Naive B cell (primary cell): ENCODE measurements at places on chromosomes 1 and 21.

DNA sequence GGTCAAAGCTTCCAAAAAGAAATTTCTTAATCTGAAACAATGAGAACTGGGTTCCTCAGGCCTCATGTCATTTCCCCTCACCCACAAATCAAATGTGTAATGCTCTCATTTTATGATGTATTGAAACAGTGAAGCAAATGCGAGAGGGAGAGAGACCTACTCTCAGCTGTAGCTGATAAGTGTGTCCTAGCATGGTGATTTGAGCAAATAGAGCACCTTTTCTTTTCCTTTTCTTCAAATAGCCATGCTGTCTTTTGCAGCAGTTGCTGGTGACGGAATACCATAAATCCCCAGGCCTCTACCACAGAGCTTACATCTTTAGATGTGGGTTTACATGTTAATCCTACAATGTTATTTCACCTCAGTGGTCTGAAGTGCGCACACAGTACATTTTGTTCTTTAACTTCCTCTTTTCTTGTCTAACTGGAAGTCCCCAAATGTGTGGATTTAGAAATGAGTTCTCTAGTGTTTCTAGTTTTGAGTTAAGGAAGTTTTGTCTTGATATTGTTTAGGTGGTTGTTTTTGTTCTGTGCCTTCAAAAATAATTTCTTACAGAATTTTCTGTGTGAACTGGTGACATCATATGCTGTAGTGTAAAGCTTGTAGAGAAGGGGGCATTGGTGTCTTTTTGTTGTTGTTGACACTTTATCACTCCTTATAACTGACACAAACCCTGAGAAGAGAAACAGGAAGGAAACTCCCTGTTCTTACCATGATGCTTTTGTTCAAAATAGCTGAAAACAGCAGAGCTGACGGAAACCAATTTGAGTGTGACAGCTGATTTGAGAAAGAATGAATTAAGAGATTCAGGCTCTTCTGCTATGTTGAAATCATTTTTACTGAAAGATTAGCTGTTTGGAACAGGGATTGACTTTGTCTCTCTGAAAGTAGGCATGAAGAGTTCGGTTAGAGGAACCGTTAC, 12.2 kb downstream of the SMAP2 start:
- peak; percentile 91 for DNase-seq

DNA sequence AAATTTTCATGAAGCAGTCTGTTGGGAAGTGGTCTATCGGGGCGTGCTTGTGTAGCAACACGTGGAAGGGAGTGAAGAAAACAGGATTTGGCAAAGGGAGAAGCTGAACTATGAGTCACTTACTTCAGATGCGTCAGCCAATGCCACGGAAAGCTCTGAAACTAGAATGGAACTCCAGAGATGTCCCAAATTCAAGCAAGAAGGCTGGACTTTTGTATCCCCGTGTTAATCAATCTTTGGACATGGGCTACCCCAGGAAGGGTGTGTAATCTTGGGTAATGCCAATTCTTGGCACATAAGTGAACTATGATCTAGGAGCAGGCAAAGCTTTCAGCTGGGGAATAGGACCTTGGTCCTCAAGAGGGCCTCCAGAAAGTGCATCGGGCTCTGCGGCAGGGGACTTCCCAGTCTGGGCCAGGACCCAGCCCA, 102.6 kb downstream of the ADSS2 start:
- DNase-seq: no peak

- DNase-seq: no peak
Observed at GRCh38 chr1:151790940-151791651, 796 bp upstream of the TDRKH start.

DNA sequence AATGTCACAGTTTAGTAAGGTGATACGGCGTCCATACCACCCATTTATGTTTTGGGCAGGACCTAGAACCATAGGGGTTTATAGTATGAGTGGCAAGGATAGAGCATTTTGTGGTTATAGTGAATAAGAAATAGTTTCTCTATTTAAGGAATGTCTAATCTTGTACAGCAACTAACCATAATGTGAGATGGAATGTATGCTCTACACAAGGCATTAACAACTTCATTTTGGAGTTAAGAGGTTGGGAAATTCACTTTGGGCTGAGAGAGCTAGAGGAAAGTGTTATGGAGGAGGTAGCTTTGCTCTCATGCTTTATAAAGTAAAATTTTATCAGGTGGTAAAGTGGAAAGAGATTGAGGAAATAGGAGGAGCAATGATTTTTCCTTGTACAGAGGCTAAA, 3.0 kb upstream of the MCL1 start:
- no peak for DNase-seq

DNA sequence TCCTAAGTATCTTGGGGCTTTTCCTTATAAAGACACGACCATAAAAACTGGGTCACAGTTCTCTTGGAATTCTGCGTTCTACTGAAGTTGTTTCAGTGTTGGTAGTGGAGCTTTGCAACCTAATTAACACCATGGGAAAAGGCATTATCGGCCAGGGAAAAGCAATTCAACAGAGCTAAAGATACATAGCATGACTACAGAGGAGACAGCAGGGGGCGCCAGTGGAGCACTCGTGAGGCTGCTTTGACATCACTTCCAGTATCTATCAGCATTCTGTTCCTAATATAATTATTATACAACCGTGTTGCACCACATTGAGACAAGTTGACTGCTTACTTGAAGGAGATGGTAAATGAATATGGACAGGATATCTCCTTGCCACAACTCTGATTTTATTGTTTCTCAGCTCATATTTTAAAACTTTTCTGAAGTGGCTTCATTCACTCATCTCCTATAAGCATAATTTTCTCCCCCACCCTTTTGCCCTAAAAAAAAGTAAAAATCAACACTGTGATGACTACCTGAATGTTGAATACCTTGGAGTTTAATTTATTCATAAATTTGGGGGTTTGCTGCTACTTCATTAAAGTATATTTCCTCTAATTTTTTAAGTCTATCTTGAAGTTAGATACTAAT, 39.4 kb downstream of the ZP4 start:
- DNase-seq: no peak

- peak; percentile 69 for DNase-seq
Observed at GRCh38 chr1:93704052-93704451, 22.4 kb upstream of the BCAR3 start.

DNA sequence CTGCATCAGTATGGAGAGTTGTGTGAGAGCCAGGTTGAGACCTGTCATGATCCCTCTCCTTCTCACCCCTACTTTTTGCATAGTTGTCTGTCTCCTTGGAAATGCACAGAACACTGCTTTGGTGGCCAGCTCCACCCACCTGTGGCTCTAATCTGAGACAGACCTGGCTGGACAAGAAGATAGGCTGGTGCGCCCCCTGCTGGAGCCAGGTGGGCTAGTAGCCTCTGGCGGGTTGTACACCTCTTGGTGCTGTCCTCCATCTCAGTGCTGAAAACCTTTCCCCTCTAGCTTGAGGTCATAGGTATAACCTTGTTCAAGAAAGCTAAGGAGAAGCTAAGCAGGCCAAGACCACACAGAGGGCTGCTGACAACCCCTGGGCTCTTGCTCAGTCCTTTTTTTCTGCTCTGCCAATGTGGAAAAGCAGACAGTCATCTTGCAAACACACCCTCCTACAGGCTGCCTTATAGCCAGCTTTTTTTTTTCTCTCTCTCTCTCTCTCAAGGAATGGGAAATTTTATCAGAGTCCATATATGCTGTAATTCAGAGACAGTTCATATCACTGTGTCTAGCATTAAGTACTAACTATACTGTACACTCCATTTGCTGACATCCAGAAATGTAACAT, 58.8 kb upstream of the SPATA6 start:
- DNase-seq: no peak

DNA sequence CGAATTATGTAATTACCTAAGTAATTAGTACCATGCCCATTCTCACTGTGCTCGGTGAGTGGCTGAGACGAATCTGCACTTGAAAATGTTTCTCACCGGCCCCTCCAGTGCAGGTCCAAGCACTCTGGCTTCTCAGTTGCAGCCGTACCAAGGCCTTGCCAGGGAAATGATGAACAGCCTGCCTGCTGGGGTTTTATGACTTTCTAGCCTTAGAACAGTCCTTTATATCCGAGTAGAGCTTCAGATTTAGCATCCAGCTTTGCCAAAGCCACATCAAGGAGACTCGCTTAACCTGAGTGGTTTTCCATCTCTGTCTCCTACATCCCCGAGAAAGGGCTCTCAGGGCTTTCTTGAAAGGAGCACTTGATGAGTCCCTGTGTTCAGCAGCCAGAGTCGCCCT, 83.4 kb downstream of the GREM2 start:
- DNase-seq: no peak

GRCh38 chr1:10694274-10694632, 102.2 kb downstream of the CASZ1 start:
- DNase-seq: no peak

DNA sequence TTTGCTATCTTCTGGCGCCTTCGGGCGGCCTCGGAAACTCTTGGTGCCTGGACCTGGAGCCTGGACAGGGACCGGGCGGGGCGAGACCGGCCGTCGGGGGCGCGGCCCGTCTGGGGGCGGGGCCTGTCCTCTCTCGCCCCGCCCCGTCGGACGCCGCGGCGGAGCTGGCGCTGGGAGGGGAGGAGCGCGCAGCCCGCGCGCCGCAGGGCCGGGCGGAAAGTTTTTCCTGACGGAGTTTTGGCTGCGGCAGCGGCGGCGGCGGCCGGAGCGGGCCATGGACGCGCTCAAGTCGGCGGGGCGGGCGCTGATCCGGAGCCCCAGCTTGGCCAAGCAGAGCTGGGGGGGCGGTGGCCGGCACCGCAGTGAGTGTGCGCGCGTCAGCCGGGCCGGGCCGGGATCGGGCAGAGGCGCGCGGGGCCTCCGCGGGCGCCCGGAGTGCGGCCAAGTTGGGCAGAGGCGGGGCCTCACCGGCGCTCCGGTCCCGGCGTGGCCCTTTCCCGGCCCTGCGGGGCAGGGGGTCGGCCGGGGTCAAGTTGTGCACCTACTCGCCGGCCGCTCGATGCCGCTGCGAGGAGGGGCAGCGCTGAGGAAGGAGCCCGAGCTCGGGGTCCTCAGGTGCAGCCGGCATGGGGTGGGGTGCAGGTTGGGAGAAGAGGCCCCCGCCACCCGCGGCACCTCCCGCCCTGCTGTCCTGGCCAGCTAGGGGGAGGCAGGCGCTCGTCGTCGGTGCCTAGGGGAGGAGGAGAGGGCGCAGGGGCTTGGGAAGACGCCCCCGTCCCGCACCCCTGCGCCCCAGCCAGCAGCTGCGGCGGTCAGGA, at the start of gene LDLRAP1:
Gene LDLRAP1 (plus strand): TSS at position 182 of the 818 bp plus-strand sequence. CDS start 93 bp downstream, at position 275.
- peak; percentile 51 for DNase-seq

DNA sequence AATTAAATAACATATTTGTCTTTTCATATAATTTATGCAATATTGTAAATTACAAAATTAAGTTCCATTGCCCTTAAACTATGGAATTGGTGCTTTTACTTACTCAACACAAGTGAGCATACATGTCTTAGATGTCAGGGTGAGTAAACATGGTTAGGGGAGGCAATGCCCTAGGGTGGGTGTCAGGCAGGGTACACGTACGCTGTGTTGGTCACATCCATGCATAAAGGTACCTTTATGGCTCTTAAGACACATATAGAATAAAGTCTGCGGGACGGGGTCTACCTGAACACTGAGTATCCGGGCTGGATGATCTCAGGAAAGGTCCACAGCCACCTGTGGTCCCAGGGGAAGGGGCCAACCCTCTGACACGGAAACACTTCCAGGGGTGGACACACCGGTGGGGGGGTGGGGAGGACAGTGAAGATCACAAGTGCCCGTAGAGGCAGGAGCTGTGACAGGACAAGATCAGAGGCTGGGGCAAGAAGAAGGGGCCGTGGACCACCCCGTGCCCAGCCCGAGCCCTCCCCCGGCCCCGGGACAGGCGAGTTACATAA, 720 bp downstream of the LIN9 start:
- DNase-seq: no peak

DNA sequence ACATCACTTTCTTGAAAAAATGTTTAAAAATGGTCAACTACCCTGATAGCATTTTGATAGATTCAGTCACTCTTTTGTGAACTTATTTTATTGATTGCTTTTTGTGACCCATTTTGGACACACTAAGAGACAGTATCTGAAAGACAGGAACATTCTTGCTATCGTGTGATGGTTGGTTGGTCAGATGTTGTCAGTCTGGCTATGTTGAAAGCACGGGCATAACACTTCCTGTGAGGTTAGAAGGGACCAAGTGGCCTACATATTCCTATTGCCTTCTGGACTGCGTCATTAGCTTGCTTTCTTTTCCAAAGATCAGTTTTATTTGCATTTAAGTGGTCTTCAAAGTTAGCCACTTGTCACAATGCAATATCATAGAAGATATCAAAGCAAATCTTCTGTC, 1.4 kb downstream of the OR2T6 start:
- no peak for DNase-seq
